NCI-H187 (cell line): ENCODE measurements at places on chromosomes 5 and 9.
A peak's percentile ranks its signal among the peaks of the same experiment; 100 is the strongest.

DNA sequence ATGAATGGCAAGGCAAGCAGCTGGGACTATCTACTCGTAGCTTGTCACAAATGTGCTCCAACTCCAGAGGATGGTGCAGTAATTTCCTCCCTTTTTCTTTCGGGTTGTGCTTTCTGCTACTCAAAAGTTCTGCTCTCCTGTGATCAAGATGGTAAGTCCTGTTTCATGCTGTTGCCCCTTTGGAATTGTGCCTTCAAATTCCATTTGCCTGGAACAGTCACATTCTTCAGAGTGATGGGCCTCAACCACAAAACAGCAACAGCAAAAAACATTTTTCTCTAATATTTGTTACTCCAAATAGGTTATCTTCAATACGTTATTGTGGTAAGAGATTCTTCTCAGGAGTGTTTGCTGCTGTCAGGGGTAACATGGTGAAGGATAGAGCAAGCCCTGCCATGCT lies 209.3 kb downstream of the PALM2AKAP2 start:
- DNase-seq: no peak

- no peak for DNase-seq
These were observed 256.3 kb downstream of the KIAA0825 start for GRCh38 chr5:94361832-94362796.

- DNase-seq: peak; percentile 8
These were observed 1.3 kb upstream of the ABCA2 start for GRCh38 chr9:137029058-137029936.

GRCh38 chr9:133304158-133304470 lies 29.1 kb upstream of the ABO start:
- DNase-seq: no peak

DNA sequence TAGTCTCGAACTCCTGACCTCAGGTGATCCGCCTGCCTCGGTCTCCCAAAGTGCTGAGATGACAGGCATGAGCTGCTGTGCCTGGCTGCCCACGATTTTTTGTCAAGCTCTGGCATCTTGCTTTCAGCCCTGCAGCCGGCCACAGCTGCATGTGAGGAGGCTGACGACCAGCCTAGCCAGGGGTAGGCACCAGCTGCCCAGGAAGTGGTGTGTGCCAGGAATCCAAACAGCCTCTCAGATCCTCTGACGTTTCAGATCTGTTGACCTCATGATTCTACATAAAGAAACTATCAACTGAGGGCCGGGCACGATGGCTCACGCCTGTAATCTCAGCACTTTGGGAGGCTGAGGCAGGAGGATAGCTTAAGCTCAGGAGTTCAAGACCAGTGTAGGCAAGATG lies 19.0 kb downstream of the DYNC2I2 start:
- no peak for DNase-seq
